PC-3 (cell line): ENCODE measurements at places on chromosomes 3 and 15. TPM values are rescaled to one million over a fixed set of nuclear protein-coding genes. Genes with fewer than 3 reads are reported as not detected.

GRCh38 chr3:147544290-147544689 is 135.1 kb downstream of the ZIC1 start:
- H3K27ac ChIP-seq = no peak overlapping the region
- H3K27me3 ChIP-seq = peaks cover 14% of the 10 kb centered on the region
- no peak overlapping the region for H3K4me3 ChIP-seq
- H3K36me3 ChIP-seq = no peaks in the 10 kb centered on the region

DNA sequence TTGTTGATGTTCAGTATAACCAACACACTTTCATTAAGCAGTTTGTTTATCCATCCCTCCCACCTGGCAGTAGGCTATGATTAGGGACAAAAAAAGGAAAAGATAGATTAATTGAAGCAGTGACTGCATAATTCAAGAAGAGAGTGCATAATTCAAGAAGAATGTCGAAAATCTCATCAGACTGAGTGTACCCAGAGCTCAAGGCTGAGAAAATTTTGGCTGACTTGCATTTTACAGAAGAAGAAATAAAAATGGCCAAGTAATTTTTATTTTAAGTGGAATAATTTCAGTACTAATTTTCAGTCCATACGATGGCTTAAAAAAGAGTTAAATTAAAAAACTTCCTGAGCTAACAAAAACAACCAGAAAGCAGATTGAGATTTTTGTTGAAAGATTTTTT is 145.4 kb upstream of the LRRFIP2 start:
- H3K27ac ChIP-seq = no peak overlapping the region
- no peak for DNase-seq
- no peak overlapping the region for H3K4me3 ChIP-seq
- no peaks in the 10 kb centered on the region for H3K27me3 ChIP-seq
- H3K36me3 ChIP-seq = peaks cover 56% of the 10 kb centered on the region
- H3K4me1 ChIP-seq = no peaks in the 10 kb centered on the region

DNA sequence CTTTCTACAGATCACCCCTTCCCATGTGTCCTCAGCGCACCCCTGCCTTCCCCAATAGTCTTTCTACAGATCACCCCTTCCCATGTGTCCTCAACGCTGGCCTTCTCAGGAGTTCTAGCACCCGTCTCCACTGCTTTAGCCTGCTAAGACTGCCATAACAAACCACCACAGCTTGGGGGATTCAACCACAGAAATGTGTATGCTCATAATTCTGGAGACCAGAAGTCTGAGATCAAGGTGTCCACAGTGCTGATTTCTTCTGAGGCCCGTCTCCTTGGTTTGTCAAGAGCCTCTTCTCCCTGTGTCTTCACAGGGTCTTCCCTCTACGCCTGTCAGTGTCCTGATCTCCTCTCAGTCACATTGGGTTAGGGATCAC is 68.1 kb upstream of the CGNL1 start:
- H3K4me1 ChIP-seq = peaks cover 12% of the 10 kb centered on the region
- no peak overlapping the region for H3K27ac ChIP-seq
- H3K36me3 ChIP-seq = no peaks in the 10 kb centered on the region; the same call in 1 of the 2 replicates
- no peak overlapping the region for H3K4me3 ChIP-seq
- DNase-seq = no peak

Gene GPR15
- total RNA-seq = not detected in 2 replicates

DNA sequence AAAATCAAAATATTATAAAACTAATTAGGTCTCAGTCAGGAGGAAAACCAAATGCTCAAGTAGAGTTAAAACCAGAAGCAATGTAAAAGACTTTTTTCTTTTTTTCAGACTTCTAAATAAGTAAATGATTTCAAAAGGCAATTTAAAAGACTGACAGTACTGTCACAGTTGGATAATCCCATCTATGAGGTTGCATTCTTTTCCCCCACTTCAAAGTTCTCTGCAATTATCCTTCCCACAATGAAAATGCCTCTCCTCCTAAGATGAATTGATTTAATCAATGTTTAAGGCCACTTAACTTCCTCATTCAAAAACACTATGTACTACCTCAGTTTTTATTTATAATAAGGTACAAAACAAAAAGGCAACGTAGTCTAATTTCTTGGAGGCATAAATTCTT is 8.1 kb downstream of the MRPL3 start:
- peaks cover 49% of the 10 kb centered on the region for H3K36me3 ChIP-seq
- DNase-seq = no peak
- H3K27ac ChIP-seq = no peak overlapping the region
- H3K4me1 ChIP-seq = no peaks in the 10 kb centered on the region

Gene RHOV
- total RNA-seq = 39.5 and 52.2 TPM in 2 replicates

DNA sequence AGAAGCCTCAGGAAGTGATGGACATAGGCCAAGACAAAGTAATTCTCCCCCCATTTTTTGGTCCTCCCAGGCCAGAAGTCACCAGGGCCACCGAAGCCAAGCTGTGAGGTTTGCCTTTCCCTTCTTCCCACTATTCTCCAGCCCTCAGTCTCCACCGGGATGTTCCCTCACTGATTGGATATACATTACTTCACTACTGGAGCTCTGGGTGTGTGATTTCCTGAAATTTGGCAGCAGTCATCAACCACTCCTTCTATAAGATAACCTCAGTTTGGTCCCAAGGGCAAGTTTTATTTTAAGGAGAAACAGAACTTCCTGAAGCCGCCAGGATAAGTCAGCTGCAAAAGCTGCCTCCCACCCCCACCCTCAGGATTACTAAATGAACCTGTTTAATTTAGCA is 11.3 kb downstream of the SLCO2A1 start:
- H3K27ac ChIP-seq = no peak overlapping the region
- H3K27me3 ChIP-seq = no peaks in the 10 kb centered on the region
- no peaks in the 10 kb centered on the region for H3K4me1 ChIP-seq
- no peak overlapping the region for H3K4me3 ChIP-seq

DNA sequence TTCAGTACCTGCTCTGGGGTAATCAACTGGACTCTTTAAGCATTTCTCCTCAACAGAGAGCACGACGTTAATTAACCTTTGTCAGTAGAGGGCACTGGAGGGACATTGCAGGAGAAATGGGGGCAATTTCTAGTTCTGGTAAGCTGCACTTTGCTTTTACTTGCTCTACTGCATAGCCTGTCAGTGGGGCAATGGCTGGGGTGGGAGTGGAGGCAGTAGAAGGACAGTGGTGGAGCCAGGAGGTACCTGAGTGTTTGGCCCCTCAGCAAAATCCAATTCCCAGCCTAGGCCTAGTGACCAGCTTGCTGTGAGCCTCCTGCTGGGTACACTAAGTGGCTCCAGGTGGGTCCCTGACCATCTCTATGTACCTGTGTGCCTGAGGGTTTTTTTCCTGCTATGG is 18.3 kb upstream of the MED12L start:
- H3K36me3 ChIP-seq = no peaks in the 10 kb centered on the region
- H3K4me3 ChIP-seq = no peak overlapping the region
- peaks cover 9% of the 10 kb centered on the region; the same call in 1 of the 2 replicates for H3K27me3 ChIP-seq
- DNase-seq = peak; percentile 38

Gene P2RY1
- total RNA-seq = 0.29 and 0.81 TPM in 2 replicates

GRCh38 chr3:153273767-153274435 is 111.9 kb downstream of the RAP2B start:
- no peaks in the 10 kb centered on the region; the same call in 1 of the 2 replicates for H3K4me1 ChIP-seq
- peak; percentile 60 for DNase-seq
- H3K4me3 ChIP-seq = no peak overlapping the region
- H3K27me3 ChIP-seq = no peaks in the 10 kb centered on the region
- H3K36me3 ChIP-seq = no peaks in the 10 kb centered on the region

DNA sequence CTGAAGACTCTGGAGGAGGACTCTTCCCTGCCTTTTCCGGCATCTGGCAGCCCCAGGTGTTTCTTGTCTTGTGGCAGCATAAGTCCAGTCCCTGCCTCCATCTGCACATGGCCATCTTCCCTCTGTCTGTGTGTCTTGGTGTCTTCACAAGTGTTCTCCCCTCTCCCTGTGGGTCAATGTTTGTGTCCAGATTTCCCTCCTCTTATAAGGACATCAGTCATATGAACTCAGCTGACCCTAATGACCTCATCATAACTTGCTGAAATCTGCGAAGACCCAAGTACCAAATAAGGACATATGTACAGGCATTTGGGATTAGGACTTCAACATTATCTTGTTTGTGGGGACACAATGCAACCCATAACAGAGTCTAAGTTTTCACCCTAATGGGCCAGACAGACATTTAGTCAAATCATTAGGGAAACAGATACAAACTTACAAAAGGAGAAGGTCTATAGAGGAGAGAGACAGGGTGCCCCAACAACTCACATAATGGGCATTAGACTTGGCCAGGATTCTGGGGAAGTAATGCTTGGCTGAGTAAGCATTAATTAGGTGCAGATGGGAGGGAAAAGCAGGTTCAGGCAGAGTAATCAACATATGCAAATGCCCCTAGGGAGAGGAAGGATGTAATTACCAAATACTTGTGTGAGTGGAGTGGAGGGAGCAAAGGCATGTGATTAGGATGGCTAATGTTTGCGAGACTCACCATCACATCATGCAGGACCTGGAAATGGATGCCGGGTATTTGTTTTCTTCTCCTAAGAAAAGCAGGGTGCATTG is 372.8 kb upstream of the TBL1XR1 start:
- H3K27me3 ChIP-seq = no peaks in the 10 kb centered on the region
- H3K36me3 ChIP-seq = no peaks in the 10 kb centered on the region
- no peak for DNase-seq
- H3K4me3 ChIP-seq = no peak overlapping the region
- no peaks in the 10 kb centered on the region for H3K4me1 ChIP-seq
- no peak overlapping the region for H3K27ac ChIP-seq

Gene LMAN1L
- total RNA-seq = not detected in 2 replicates

GRCh38 chr15:69232144-69232543 is 66.6 kb upstream of the PAQR5 start:
- H3K27me3 ChIP-seq = no peaks in the 10 kb centered on the region
- no peak overlapping the region for H3K4me3 ChIP-seq
- no peak overlapping the region for H3K27ac ChIP-seq

Gene SMCO1
- not detected in 2 replicates for total RNA-seq

GRCh38 chr15:42371096-42371495 is 11.8 kb downstream of the CAPN3 start:
- no peak overlapping the region for H3K4me3 ChIP-seq
- no peaks in the 10 kb centered on the region for H3K27me3 ChIP-seq
- H3K27ac ChIP-seq = peak overlapping the region; percentile 41
- 0 out of 2 replicates have a peak, but pooled peaks cover 8% of the 10 kb centered on the region for H3K4me1 ChIP-seq
